CD8-positive, alpha-beta T cell (primary cell): ENCODE measurements at places on chromosomes 16 and 17.

- DNase-seq: no peak
Observed at GRCh38 chr17:50863221-50863843, 2.8 kb downstream of the TOB1 start.

GRCh38 chr16:30185683-30186421, 2.5 kb downstream of the CORO1A start:
- DNase-seq: peak; percentile 84

- DNase-seq: no peak
Observed at GRCh38 chr16:60230666-60231065, 1496.5 kb upstream of the GOT2 start.

DNA sequence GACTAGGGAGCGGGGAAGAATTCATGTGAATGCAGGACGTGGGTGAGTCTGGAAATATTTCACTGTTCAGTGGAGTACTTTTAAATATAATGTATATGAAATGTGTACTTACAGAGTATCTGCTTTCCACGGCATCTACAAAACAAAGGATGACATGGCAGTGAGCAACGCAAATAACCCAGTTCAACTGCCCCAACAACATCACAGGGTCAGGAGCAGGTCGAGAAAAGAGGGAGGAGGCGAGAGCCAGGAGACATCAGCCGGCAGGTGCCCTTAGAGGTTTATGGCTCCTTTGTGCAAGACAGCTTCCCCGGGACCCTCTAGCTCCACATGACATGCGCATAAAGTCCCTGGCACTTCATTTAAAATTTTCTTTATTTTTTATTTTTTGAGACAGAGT, 61.1 kb downstream of the PECAM1 start:
- no peak for DNase-seq

DNA sequence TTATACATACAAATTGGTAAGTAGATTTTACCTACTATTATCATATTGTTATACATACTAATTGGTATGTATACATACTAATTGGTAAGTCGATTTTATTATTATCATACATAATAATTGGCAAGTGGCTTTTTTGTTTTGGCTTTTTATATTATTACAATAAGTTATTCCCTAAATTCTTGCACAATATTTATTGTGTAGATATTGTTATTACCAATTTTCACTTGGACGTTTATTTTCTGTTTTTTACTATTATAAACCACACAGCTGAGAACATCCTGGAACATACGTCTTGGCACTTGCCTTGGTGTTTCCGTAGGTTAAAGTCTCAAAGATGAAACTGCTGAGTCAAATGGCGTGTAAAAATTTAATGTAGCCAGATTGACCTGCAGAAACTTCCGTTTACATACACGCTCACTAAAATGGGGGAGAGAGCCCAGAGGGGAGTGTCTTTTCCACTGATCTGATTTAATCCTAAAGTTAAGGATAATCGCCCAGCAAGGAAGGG, 18.9 kb downstream of the GNGT2 start:
- no peak for DNase-seq

GRCh38 chr17:4506892-4507291, 8.2 kb downstream of the SPNS2 start:
- DNase-seq: no peak

- DNase-seq: no peak
Observed at GRCh38 chr16:56336711-56337110, 88.6 kb downstream of the AMFR start.

GRCh38 chr17:8997994-8998628, 23.2 kb upstream of the NTN1 start:
- DNase-seq: peak; percentile 84

- peak; percentile 18 for DNase-seq
Observed at GRCh38 chr17:78979780-78980623, at the start of gene LGALS3BP. LGALS3BP (minus strand) TSS chr17:78979923; CDS start chr17:78977191, 2,732 bp downstream.

DNA sequence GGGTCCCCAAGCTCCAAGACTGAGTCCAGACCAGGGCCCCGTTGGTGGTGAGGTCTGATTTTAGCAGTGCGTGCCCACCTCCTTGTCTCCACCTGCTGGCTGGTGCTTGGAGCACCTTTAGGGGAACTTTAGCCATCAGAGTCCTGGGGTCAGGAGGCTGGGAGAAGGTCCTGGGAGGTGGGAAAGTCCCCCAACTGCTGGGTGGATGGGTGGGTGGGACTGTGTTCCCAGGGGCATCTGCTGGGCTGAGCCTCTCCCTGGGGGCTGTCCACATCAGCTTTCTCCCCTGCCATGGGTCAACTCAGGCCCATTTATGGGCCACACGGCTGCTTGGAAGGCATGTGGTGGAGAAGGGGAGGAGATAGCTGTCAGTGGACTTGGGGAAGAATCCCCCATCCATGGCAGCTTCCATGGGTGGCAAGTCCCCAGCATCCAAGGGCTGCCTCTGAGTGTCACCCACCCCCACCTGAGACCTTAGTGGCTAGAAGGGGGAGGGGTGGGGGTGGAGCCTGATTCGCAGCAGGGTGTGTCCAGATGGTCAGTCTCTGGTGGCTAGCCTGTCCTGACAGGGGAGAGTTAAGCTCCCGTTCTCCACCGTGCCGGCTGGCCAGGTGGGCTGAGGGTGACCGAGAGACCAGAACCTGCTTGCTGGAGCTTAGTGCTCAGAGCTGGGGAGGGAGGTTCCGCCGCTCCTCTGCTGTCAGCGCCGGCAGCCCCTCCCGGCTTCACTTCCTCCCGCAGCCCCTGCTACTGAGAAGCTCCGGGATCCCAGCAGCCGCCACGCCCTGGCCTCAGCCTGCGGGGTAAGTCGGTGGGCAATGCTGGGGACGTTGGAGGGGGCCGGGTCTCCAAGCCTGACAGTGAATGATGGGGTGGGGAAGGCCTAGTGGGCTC, at the start of gene TRPV2:
TSS of gene TRPV2 (plus strand) at position 541 of the 894 bp plus-strand sequence. CDS start 2,098 bp downstream, outside the sequence.
- peak; percentile 76 for DNase-seq

DNA sequence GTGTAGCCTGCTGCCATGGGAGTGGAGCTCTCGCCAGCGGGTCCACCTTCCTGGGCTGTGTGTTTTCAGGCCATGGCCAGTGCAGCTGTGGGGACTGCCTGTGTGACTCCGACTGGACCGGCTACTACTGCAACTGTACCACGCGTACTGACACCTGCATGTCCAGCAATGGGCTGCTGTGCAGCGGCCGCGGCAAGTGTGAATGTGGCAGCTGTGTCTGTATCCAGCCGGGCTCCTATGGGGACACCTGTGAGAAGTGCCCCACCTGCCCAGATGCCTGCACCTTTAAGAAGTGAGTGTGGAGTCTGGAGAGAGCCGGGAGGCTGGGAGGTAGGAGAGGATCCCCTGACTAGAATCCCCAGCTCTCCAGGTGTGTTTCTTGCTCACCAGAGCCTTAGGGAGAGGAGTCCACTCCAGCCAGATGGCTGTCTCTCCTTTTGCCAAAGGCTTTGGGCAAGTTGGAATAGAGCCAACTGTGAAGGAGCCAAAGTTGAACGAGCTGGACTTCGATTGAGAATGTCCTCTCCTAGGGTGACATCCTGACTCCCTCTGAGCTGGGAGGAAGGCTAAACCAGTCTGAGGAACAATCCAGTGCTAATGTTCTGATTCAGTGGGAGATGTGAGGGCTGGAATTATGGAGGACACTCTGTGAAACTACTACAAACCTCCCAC, 24.4 kb upstream of the EFCAB13 start:
- no peak for DNase-seq

DNA sequence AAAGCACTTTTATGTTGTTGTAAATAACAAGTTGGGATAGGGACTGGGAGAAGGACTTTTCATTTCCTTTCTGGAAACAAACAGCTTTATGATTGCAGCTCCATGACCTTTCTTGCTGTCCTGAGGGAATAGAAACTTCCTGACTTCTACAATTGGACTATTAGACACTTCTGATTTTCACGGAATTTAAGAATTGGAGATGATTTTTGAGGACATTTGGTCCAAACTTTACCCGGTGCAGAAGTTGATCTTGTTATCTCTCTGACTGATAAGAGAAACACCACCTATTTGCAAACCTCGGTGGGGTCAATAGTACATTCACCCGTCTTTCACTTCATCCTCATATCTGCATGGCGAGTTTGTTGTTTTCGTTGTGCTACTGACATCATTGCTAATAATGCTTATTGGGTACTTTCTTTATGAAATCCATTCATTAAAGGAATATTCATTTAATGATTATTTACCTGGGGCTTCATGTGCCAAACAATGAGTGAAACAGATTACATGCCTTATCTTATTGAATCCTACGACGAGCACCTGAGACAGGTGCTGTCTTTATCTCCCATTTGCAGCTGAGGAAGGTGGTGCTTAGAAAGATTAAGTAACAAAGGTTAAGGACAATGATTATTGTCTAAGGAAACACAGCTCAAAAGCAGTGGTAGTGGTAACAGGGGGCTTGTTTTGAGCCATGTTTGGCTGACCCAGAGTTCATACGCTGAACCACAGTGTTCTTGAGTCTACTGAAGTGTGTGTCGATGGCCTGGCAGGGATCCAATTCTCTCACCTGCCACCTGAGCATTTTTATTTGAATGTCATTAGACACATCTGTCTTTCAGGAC, 176.9 kb upstream of the FAM20A start:
- DNase-seq: no peak

- DNase-seq: no peak
Observed at GRCh38 chr16:27852116-27852515, 211.4 kb downstream of the GSG1L start.

DNA sequence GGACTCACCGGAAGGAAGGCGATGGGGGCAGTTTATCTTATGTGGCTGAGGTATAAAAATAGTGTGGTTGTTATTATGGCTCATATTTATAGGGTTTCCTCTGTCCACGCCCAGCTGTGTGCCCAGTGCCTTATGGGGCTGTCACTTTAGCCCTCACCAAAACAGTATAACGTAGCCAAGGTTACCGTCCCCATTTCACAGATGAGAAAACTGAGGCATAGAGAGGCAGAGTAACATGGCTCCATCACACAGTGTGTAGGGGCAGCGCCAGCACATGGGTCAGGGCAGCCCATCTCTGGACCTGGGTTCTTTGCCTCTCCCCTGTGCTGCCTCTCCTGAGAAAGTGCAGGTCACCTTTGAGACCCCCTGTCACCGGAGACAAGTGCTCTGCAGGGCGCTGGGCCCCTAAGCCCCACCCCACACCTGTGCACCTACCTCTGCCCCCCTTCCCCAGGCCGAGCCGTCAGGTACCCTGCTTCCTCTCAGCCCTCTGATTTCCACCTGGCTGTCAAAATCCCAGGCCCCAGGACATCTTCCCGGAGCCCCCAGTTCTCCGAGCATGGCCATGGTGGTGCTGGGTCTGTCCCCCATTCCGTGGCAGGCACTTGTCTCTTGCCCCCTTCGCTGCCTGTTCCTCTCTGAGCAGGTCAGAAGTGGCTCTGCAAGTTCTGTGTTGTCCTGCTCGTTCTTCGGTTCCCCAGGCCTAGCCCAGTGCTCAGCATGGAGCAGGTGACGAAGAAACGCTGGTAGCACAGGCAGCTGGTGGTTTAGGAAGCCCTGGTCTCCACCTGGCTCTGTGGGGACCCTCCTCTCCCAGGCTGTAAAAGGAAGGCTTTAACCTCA, 7.2 kb downstream of the KIAA0513 start:
- DNase-seq: no peak

GRCh38 chr17:28567604-28568003, 3.7 kb downstream of the PIGS start:
- DNase-seq: no peak

DNA sequence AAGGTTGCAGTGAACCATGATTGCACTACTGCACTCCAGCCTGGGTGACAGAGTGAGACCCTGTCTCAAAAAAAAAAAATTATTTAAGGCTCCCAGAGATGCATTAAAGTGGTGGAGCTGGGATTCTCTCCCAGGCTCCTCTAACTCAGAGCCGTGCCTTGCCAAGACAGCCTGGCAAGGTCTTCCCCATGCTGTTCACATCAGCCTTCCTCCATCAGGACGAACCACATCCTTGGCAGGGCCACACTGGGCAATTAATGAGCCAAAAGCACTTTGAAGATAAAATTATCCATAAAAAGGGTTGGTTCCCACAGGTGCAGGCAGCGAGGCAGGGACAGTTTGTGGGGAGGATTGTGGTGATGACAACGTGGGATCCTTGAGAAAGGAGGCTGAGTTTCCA, 19.8 kb upstream of the BBS2 start:
- no peak for DNase-seq

DNA sequence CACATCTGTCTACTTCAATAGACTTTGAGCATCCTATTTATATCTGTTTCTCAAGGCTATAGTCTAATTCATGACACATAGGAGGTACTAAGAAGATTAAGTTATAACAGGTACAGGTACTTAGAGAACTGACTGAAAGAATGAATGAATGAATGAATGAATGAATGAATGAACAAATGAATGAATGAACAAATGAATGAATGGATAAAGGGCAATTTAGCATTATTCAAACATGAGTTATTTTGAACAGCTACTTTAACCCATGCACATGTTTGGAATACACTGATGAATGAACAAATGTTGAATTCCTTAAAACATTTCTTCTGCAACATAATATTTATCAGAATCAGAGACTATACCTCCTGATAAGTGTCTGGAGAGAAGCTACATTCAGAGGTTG, 1165.6 kb upstream of the CDH8 start:
- DNase-seq: no peak

DNA sequence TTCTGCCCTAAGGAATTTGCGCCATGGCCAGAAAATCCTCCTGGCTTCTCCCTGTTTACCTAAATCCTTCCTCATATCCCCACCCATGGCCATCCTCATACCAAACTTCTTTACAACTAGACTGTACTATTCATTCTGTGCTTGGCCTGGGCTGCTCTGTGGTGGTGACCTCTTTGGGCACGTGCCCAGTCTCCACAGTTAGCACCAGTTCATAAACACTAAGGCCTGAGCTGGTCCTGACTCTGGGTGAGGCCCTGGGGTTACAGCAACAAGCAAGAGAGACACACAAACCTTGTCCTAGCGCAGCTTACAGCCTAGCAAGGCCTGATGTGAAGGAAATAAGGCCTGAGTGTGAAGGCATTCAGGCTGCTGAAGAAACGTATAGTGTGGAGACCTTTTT, 3.1 kb upstream of the ATXN7L3 start:
- DNase-seq: no peak

DNA sequence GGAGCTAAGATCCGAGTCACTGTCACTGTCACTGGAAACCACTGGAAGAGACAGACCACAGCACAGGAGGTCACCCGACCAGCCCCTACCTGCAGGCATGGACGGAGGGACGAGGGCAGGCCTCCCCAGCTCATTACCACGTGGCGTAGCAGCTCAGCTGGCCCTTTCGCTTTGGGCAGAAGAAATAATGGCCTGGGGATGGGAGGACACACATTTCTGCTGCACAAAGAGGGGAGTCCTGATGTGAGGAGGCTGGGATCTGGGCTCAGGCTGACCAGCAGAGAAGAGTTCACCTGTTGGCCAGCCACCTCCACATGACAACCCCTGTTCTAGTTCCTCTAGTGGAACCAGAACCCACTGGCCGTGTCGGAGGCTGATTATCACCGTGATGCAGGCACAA, 38.2 kb upstream of the DOC2B start:
- no peak for DNase-seq
